ENCODE measurements at places on chromosomes 2 and 18.

DNA sequence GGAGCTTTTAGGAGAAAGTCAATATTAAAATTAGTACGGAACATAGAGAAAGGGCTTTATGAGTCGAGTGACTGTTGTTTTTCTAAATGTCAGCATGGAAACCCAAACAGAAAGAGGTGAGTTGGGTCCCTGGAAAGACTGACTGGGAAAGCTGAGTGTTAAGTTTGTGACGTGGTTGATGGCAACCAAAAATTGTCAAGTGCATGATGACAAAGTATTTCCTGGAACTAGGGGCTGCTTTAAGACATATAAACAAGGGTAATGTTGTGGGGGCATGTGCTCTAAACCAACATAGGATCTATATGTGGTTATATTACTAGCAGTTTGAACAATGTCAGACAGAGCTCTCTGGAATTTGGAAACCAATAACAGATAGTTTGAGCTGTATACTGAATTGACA is 50.9 kb upstream of the GPD2 start:
- no peak for DNase-seq

GRCh38 chr18:7871560-7872456 is 304.7 kb downstream of the PTPRM start:
- DNase-seq: no peak

GRCh38 chr2:11343368-11343649 is 1.1 kb downstream of the ROCK2 start:
- DNase-seq: peak; percentile 44

DNA sequence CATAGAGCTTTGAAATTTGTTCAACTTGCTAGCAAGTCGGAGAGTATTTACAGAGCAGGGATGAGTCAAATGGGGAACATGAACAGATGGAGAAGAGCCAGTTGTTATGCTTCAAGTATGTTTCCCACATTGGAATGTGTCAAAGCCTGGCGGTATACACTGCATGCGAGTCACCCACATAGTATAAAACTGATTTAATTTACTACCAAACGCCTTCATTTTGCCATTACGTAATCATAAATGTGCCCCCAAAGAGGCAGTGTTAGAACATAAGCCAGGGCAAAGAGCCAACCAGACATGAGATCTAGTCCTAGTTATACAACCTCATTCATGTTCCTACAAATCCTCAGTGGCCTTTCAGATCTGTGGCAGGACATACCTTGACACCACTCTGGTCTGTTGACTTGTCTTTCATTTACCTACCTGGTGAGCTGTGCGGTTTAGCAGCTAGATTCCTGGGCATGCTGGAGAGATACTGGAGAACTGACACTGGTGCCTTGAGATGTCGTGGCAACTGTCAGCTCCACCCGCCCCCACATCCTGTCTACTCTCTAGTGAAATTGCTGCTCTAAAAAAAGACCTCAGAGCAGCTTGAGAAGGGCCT is 21.7 kb upstream of the NRP2 start:
- no peak for DNase-seq

DNA sequence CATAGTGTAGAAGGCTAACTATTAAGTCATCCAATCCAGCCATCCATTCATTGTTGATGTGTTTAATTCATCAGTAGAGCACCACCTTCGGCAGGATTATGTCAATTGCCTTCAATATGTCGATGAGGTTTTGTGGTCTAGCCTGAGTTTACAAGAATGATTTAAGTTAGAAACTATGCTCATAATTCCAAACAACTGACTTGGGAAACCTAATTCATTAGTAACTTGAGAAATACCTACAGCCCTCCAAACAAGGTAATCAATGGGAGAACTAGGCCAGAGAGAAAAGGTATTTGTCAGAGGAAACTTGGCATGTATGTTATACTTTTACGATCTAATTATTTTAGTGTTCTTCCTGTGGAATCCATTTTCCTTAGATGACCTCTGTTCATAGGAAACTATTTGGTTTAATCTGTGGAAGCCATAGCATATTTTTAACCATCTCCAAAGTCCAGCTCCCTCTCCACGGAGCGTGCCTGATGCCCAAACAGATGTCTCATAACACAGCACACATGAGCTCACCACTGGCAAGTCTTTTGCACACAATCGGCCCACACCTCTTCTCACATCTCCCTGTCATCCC is 148.5 kb downstream of the GFPT1 start:
- DNase-seq: no peak

DNA sequence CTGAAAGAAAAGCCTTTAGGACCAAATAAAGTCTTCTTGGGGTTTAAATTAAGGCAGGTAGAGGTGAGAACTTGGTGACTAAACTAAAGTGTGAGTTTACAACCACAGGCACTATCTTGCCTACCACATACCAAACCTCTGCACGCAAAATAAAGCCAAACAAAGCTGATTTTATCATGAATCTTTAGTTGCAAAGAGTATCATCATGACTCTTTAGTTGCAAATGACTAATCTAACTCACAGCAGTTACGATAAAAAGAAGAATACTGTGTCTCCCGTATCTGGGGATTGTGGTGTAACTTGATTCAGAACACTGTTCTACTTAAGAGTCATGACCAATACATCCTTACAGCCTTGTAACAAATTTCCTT is 11.2 kb downstream of the CFAP210 start:
- DNase-seq: no peak

GRCh38 chr2:238114331-238114841 is 14.2 kb downstream of the ESPNL start:
- DNase-seq: no peak

DNA sequence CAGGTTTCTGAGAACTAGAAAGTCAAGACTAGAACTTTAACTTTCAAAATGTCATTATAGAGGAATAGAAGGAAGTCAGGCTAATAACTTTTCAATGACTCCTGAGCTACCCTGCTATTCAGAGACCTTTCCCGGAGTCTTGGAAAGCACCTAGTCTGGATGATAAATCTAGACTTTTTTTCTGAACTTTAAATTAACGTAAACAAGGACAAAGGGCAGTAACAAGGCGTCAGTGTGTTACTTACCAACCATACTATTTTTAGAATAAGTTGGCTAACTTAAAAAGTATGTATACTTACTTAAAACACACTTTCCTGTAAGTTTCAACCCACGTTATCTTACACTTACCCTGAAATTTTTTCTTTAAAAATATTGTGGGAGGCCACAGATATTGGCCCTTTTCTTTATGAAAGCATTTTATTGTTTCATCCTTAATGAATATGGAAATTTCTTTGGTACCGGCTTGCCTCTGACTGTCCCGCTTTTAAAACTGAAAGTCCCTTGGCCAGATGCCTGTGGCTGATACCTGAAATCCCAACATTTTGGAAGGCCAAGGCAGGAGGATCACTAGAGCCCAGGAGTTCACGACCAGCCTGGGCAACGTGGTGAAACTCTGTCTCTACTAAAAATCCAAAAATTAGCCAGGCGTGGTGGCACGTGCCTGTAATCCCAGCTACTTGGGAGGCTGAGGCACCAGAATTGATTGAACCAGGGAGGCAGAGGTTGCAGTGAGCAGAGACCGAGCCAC is 9.7 kb downstream of the PMAIP1 start:
- no peak for DNase-seq

GRCh38 chr2:8954990-8955389 is 48.5 kb downstream of the MBOAT2 start:
- DNase-seq: no peak

- DNase-seq: no peak
Measured at GRCh38 chr2:196544906-196545433, 94.5 kb upstream of the CCDC150 start.

DNA sequence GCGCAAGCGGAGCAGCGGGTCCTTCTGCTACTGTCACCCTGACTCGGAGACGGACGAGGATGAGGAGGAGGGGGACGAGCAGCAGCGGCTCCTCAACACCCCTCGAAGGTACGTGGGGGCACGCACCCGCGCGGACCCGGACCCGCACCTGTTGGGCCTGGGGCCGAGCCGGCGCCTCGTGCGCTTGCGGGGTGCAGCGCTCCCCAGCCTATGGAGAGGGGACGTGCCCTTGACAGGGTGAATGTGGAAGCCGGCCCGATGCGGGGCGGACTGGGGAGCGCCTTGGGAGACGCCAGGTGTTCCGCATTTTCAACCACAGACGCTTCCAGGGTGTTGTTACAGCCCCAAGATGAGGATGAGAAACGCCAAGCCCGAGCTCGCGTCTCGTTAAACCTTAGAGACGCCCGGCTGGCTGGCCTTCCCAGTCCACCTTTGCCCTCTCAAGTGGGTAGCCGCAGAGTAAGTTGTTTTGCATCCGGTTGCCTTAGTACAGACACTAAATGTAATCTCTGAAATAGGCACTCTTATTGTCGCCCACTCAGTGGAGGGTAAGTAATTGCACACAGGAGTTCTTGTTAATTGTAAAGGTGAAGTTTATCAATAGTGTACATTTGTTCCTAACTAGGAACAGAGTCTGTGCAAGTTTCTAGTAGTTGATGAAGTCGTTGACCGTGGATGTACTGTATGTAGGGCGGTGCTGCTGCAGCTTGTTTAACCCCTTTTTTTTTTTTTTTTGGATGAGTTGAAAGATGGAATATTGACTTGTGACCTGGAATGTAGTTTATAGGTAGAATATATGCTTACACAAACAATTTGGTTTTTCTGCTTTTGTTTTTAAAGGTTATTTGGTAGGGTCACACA is 815 bp downstream of the GMCL1 start:
- DNase-seq: peak; percentile 72

GRCh38 chr2:8554296-8554806 is 127.5 kb upstream of the ID2 start:
- DNase-seq: no peak

- no peak for DNase-seq
Measured at GRCh38 chr2:219274361-219274921, 4.7 kb upstream of the DNAJB2 start.

GRCh38 chr2:30406853-30407252 is 40.2 kb upstream of the LCLAT1 start:
- DNase-seq: no peak

DNA sequence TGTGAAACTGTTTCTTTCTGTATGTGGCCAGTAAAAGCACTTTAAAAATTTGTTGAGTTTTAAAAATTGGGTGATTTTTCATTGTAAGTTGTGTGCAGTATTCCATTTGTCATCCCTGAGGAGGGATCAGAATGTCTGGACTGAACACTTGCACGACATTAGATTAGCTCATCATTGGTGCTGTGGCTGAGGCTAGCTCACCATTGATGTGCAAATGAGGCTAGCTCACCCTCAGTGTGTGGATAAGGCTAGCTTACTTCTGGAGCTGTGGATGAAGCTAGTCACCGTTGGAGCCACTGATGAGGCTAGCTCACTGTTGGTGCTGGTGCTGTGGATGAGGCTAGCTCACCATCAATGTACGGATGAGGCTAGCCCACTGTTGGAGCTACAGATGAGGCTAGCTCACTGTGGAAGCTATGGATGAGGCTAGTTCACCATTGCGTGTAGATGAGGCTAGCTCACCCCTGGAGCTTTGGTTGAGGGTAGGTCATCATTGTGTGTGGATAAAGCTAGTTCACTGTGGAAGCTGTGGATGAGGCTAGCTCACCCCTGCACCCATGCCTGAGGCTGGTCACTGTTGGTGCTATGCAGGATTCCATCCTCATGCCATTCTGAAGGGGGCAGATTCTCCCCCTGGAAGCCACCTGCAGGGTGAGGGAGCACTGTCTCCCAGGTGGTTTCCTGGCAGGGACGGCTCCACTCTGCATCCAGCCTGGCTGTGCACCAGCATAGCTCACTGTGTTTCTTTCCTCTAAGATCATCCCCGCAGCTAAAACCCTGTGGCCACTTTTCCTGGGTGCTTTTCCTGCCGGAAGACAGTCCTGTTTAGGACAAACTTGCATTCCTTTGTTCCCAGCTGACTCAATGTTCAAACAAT is 101.1 kb downstream of the TWIST2 start:
- no peak for DNase-seq

DNA sequence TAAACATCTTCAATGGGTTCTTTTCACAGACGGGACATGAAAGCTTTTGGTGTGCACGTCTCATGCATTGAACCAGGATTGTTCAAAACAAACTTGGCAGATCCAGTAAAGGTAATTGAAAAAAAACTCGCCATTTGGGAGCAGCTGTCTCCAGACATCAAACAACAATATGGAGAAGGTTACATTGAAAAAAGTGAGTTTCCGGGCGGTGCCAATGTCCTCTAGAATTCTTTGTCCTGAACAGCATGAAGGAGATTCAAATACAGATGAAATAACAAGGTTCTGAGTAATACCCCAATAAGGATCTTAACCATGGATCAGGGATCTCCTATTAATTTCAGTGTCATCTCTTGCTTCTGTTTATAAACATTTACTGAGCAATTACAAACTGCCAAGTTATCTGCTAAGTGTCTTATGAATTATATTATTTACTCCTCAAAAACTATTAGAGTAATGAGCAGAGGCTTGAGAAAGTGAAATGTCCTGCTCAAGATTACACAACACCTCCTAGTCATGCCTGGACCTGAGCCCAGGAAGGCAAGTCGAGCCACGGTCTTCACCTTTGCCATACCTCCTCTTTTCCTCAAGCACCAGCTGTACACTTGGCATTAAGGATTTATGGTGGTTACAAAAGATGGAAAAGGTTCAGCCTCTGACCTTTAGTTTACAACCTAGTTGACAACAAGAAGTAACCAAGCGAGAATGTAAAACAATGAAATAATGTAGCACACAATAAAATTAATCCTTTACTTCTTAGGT is 22.6 kb downstream of the DHRS9 start:
- DNase-seq: no peak

DNA sequence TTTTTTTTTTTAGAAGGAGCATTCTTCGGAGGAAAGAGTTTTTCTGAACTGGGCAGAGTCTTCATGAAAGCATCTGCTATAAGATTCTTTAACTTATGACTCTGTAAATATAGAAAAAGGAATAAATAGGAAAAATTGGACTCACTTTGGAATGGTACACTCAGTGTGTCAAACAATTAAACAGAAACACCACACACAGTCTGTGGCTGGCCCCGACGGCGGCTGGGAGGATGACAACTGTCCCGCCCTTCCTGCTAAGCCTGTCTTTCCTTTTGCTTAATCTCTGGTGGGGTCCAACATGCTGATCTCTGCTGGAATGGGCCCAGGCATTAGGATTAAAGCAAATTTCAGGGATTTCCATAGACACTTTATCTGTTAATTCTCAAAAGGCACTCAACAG is 12.5 kb upstream of the RAB31 start:
- no peak for DNase-seq

- DNase-seq: no peak
Measured at GRCh38 chr18:72674710-72675109, 130.6 kb upstream of the CBLN2 start.

GRCh38 chr2:202703091-202703490 is 68.3 kb downstream of the FAM117B start:
- DNase-seq: no peak

DNA sequence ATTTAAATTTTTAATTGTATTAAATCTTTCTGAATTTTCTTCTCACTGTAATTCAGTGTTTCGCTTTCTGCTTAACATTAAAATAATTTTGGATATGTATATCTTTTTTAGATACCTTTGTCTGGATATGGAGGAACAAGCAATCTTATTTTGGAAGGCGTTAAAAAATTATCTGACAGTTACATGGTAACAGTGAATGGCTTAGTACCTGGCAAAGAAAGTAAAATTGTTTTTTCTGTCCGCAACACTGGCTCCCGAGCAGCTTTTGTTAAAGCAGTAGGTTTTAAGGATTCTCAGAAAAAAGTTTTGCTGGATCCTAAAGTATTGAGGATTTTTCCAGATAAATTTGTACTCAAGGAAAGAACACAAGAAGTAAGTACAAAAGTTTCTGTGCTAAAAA is 95.7 kb downstream of the CEP192 start:
- DNase-seq: no peak

- no peak for DNase-seq
Measured at GRCh38 chr2:52034706-52035105, 1002.8 kb upstream of the NRXN1 start.

GRCh38 chr18:46174342-46175041 is 70.3 kb downstream of the HAUS1 start:
- peak; percentile 29 for DNase-seq

- no peak for DNase-seq
Measured at GRCh38 chr2:23595601-23596251, 210.7 kb downstream of the KLHL29 start.
